ENCODE measurements at places on chromosomes 12 and 14.

DNA sequence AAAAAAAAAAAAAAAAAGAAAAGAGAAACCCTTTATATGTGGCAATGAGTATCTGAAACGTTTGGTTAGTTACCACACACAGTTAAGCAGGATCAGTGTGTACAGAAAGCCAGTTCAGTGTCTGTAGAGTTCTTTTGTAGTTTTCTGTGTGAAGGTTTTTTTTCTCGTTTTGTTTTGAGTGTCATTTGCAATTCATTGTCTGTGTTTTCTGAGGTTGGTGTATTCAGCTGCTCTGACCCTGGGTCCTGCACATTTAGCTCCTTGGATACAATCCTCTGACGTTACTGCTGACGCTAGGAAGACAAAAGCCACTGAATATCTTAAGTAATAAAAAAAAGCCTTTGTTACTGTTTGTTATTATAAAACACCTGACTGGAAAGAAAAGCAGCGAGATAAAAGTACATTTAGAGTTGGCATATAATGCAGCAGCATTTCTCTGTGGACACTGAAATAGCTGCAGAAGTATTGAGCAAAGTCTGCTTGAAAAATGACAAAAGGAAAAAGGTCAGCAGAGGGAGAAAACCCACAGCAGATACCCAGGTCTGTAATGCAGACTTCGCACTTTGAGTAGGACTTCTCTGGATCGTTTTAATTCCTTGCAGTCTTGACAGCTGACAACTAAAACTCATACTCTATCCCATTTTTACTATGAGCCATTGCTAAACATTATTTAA is 89.0 kb downstream of the POLR3B start:
- DNase-seq: no peak

DNA sequence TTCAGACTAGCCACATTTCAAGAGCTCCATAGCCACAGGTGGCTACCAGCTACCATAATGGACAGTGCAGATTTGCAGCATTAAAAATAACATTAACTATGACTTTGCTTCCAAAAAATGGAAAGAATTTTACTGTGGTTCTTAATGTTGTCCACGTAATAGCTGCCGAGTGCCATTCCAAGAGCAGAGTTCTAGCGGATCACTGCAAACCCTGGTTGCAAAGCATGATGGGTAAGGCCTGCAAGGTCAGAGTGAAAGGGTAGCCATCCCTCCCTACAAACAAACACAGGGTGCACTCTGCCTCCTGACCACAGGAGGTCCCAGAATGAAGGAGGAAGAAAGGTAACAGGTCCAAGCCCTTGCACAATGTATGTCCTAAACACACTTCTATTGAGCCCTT is 157.6 kb downstream of the DPF3 start:
- no peak for DNase-seq

DNA sequence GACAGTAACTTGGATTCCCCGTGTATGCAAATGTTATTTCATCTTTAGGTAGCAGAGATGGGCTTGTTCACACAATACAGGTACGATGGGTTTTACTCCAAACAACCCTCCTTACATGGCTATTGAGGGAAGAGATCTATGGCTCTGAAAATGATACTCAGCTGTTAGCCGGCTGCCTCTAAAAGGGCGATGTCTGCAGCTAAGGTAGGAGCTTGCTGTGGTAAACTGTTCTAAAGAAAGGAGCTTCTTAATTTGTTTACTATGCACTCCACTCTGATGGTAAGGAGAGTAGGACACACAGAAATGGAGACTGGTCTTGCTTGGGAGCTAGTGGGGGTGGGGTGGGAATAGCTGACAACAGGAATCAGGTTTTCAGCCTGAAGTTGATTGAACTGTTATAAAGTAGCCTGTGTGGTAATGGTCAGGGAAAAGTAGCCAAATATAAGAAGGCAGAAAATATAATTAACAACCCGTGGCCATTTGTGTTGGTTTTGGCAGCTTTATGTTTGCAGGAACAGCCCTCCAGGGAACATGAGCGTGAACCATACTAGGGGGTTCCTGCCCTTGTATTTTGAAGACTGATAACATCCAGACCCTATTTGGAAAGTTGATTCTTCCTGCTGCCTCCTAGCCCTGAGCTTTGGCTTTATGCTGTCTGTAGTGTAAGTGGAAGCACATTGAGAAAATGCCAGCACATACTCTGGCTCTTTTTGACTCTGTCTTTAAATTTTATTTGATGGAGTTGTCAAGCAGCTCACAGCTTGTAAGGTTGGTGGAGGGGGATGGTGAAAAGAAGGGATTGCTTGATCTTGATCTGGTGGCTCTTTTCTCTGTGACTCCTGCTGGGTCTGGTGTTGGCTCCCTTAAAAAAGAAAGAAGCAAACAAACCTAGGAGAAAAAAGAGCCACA is 929.8 kb downstream of the DIO2 start:
- DNase-seq: no peak

DNA sequence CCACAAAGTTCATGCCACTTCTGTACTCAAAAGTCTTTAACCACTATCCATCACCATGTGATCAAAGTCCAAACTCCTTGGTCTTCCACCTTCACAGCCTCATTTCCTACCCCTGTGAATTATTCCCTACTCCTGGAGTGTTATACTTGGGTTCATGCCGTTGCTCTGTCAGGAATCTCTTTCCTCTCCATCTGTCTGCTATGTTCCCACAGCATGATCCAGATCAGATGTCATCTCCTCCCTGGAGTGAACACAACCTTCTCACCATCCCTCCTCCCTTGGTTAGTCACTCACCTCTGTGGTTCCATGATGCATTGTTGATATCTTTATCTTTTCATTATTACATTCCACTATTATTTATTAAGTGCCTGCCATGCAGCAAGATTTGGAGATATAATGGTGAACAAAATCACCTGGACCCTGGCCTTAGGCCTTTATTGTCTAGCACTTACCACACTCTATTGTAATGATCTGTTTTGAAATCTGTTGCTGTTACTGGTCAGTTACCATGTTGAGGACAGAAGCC is 22.4 kb downstream of the LACRT start:
- DNase-seq: no peak

DNA sequence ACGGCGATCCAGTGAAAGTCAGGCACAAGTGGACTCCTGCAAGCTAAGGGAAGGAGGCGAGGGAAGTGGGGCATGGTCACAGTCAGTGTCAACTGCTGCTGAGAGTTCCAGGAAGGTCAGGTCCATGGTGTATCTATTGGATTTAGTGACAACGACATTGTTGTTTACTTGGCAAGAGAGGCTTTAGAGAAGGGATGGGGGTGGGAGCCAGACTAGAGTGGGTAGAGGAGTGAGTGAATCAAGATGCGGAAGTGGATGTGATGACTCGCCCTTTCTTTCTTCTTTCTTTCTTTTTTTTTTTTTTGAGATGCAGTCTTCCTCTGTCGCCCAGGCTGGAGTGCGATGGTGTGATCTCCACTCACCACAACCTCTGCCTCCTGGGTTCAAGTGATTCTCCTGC is 12.5 kb downstream of the P2RX7 start:
- DNase-seq: no peak

DNA sequence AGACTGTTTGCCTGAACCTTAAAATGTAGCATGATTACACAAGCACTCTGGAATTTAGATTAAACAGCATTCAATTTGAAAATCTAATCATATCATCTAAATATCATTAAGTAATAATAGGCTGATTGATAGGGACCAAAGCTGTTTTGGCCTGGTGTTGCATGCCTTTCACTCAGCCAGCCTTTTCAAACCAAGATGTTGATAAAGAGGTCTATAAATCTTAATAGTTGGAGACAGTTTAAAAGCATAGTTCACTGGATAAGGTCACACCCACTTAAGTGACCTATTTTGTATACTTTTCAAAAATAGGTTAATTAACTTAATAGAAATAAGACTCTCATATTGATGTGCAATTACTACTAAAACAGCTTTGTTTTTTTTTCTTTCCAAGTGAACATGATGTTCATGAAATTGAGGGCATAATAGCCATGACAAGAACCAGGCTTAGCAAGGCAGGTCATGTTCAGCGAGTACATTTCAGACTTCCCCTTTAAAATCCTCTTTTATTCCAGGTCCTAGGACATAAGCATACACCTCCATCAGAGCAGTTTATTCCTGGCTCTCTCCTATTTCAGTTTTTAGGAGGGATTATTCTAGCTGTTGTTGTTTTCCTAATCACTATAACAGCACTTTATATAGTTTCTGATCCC is 349.0 kb downstream of the RAD51B start:
- no peak for DNase-seq

- DNase-seq: no peak
Measured at GRCh38 chr12:54475537-54475936, 2.1 kb upstream of the GTSF1 start.
